BJ (cell line): ENCODE measurements at places on chromosomes 16 and 17. TPM values are rescaled to one million over a fixed set of nuclear protein-coding genes. Genes with fewer than 3 reads are reported as not detected.

Gene LLGL2
- polyA plus RNA-seq = 0.97 and 1.6 TPM in 2 replicates

GRCh38 chr17:17025621-17026020, 16.6 kb upstream of the MPRIP start:
- no peak for DNase-seq

- no peak for DNase-seq
Observed at GRCh38 chr17:55093353-55093752, 124.8 kb downstream of the STXBP4 start.

GRCh38 chr16:643050-643368, 1.4 kb downstream of the MCRIP2 start:
- DNase-seq = no peak

GRCh38 chr17:77164483-77165091, 23.8 kb downstream of the SEC14L1 start:
- DNase-seq = no peak

DNA sequence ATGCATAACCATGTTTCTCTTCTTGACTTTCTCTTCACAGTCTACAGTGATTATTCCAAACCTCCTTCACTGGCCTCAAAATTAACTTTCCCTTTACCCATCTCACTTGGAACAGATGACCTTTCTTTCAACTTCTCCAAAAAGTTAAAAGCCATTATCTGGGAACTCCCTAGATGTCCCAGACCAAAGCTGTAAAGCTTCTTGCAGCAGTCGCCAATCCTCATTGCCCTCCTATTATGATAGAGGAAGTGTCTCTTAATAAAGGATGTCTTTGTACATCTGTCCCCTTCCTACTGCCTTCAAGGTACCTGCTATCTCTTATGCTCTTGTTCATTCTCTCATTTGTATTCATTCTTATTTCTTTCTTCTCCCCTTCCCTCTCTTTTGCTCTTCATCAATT, 127.5 kb downstream of the MRTFB start:
- no peak for DNase-seq

GRCh38 chr17:34663714-34664113, 84.3 kb downstream of the TMEM132E start:
- DNase-seq = no peak

- DNase-seq = no peak
Observed at GRCh38 chr17:47948706-47949196, 7.4 kb downstream of the PNPO start.

GRCh38 chr17:82966415-82966814, 113.0 kb upstream of the METRNL start:
- no peak for DNase-seq

DNA sequence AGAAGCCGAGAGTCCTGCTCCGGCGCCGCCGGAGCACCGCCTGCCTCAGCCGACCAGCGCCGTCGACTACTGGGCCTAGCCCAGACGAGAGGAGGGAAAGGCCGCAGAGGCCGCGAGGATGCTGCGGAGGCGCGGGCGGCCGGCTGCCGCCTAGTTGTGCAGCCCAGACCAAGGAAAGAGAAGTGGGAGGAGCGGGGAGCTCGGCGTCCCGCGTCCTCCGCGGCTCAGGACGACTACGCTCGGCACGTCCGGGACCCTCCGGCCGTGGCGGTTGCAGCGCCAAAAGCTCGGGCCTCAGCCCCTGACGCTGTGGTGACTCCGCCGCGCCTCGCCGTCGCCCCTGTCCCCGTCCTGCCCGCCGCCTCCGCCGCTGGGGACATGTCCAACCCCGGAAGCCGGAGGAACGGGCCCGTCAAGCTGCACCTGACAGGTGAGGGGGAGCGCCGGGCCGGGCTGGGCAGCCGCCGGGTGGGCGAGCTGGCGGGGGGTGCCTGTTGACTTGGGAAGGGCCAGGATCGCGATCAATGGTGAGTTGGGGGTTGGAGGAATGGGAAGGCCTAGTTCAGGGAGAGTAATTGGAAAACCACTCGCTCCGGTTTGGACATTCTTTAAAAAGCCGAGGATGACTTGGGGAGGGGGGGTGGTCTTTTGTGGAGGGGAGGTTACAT, 37.7 kb downstream of the RNF135 start:
- no peak for DNase-seq

GRCh38 chr17:45117848-45118646, 14.3 kb downstream of the PLCD3 start:
- no peak for DNase-seq
